Activated naive CD4-positive, alpha-beta T cell treated with anti-CD3 and anti-CD28 coated beads for 36 hours (primary cell): ENCODE measurements at places on chromosomes 11 and 22.

- no peak for DNase-seq
These were observed 790 bp upstream of the TMEM41B start for GRCh38 chr11:9315078-9315688.

DNA sequence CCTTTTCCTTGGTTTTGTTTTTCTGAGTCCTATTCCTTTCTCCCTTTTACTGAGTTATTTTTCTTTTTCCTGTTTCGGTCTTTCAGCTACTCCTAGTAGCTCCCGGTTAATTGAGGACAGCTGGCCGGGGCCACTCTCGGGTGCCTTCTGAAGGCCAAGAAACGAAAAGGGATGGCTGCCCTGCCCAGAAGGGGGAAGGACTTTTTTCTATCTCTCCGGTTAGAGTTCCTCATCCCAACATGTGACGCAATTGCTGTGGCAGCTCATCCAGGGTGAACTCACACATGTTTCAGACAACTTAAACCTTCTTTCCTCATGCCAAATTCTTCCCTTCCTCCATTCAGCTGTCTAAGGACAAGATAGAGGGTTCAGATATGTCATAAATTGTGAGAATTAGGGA lies 83.6 kb downstream of the PIWIL4 start:
- DNase-seq, result no peak

DNA sequence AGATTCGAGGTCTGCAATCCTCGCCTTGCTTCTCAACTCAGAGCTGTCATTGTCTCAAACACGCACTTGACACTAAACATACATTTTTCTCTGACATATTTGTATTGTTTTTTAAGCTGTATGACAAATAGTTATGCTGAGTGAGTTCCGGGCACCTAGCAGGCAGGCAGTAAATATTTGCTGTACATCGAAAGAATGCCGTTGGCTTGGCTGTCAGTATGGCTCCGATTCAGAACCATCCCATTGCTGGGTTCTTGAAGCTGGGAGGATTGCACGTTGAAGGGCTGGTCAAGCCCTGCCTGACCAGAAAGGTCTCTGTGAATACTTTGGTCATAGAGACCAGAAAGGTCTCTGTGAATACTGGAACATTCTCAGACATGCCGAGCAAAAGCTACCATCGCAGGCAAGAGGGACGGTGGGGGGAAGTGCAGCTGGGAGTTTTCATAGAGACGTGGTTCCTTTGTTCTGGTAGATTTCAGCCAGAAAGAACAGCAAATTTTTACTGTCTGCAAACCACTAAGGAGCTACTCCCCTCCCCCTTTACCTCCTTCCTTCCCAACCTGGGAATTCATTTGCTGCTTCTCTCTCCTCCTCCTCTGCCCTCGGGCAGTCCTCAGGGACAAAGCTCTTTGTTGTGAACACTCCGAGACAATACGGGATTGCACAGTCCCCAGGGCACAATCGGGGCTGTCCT lies 202.2 kb upstream of the SORL1-AS1 start:
- DNase-seq, result no peak

DNA sequence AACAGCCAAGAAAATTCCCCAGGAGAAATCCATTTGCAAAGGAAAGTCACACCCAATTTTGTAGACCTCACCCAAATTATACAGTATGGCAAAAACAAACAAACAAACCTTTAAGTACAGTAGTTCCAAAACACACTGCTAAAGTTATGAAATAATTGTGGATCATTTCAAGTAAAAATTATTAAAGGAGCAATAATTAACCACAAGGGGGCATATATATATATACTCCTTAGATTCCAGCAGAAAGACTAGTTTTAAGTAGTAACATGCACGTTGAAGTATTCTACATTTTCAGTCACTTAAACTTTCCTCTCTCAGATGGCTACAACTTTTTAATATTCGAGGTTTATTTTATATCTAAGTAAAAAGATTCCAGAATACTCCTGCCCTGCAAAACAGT lies 26.8 kb downstream of the RNF141 start:
- DNase-seq, result no peak

GRCh38 chr22:26367402-26368245 lies 61.4 kb upstream of the ASPHD2 start:
- DNase-seq, result peak; percentile 71

DNA sequence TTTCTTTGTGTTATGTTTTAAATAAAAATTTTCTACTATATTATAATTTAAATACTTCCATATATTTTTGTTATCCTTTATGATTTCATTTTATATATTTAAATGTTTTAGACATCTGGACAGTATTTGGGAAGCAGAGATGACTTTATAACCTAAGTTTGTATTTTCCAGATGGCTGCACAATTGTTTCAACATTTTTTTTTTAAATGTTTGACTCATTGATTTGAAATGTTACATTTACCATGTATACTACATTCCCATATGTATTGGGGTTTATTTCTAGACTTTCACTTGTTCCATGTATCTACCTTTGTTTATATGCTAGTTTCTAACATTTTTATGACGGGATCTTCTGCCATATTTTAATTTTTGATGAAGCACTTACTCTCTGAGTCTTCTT lies 766.5 kb downstream of the METTL15 start:
- DNase-seq, result no peak

DNA sequence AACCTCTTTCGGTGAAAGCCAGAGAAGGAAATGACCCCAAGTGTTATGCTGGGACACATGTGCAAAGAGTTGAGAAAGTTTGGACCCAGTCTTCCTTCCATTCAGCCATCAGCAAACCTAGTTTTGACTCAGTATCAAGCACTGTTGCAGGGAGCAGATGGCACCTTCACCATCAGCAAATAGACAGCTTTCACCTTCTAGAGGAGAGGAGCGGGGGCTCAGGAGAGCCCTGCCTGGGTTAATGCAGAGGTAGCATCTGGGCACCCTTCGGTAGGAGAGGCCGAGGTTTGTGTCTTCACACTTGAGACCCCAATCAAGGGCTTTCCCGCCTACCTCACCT lies 16.2 kb upstream of the MFRP start:
- DNase-seq, result no peak

- no peak for DNase-seq
These were observed 91.8 kb downstream of the SWAP70 start for GRCh38 chr11:9755561-9756185.

DNA sequence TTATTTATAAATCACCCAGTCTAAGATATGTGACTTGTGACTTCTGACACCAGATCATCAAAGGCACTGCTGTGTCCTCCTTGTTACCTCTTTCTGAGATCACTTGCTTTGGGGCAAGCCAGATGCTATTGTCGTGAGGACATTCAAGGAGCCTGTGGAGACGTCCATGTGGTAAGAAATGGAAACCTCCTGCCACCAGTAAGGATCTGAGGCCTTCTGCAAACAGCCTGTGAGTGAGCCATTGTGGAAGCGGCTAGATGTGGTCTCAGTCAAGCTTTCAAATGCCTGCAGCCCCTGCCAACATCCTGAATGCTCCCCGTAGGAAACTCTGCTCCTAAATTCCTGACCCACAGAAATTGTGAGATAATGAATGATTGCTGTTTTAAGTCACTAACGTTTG lies 11.7 kb upstream of the RDX start:
- no peak for DNase-seq

GRCh38 chr11:3218483-3219280 lies at the start of gene MRGPRG:
Gene MRGPRG (minus strand): TSS chr11:3218813. CDS start chr11:3218813, 0 bp downstream.
- no peak for DNase-seq

GRCh38 chr11:121777056-121777455 lies 324.3 kb upstream of the SORL1-AS1 start:
- no peak for DNase-seq

GRCh38 chr11:44127130-44127529 lies 31.7 kb downstream of the EXT2 start:
- DNase-seq, result no peak

DNA sequence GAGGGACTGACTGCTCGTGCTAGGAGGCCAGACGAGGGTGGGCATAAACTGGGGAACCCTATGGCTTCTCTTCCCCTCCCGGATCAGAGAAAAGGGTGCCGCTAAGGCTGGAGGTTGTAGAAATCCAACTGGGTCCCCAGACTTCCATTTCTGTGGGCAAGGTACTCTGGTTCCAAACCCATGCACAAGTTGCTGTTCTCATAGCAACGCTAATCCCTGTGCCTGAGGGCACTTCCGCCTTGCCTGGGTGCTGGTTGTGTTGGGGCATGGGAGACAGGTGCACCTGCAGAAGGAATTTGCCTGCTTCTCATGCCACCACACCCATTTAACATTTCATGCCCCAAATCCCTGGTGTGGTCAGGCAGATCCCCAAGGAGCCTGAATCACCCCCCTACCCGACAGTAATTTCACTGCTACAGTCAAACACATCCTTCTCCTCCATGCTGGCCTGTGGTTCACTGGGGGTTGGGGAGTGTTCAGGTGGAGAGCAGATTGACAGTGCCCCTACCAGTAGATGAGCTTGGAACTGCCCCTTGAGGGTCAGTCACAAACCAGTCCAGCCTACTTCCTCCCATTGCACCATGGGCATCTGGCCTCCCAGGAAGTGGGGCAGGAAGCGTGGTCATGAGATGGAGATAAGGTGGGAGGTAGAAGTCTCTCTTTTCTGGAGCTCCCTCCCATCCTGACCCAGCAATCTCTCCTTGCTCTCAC lies 1.2 kb downstream of the C2CD2L start:
- peak; percentile 61 for DNase-seq

GRCh38 chr11:15027011-15027410 lies 46.4 kb upstream of the CALCB start:
- DNase-seq, result no peak

- no peak for DNase-seq
These were observed 35.5 kb downstream of the RNF141 start for GRCh38 chr11:10505278-10506007.

GRCh38 chr11:14029971-14030920 lies 67.7 kb downstream of the SPON1 start:
- no peak for DNase-seq

- DNase-seq, result no peak
These were observed 28.9 kb downstream of the MOV10L1 start for GRCh38 chr22:50118557-50119168.

- peak; percentile 60 for DNase-seq
These were observed 13.6 kb downstream of the IL17RA start for GRCh38 chr22:17098379-17098819.

GRCh38 chr11:133153031-133153430 lies 379.3 kb downstream of the OPCML start:
- no peak for DNase-seq

DNA sequence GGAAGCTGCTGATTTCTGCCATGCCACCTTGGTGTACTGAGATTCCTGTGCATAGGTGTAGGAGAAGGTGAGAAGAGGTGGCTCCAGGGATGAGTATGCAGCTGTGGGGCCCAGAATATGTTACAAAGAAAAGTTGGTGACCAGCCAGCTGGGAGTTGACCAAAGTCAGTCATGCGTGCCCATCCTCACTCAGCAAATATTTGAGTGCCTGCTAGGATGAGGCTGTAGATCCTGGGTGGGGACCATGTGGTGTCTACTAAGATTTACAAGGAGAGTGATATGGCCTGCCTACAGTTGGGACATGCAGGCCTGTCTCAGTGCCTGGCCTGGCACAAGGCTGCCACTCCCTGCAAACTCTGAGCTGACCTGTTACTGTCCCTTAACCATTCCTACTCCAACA lies 19.4 kb downstream of the RNF185 start:
- DNase-seq, result no peak

- DNase-seq, result no peak
These were observed 71.3 kb downstream of the BBOX1 start for GRCh38 chr11:27111896-27112295.
